ENCODE measurements at places on chromosomes 12 and 14. TPM values are rescaled to one million over a fixed set of nuclear protein-coding genes. Genes with fewer than 3 reads are reported as not detected.

- DNase-seq, result no peak
These were observed 178.0 kb downstream of the GRIP1 start for GRCh38 chr12:66500841-66501240.

DNA sequence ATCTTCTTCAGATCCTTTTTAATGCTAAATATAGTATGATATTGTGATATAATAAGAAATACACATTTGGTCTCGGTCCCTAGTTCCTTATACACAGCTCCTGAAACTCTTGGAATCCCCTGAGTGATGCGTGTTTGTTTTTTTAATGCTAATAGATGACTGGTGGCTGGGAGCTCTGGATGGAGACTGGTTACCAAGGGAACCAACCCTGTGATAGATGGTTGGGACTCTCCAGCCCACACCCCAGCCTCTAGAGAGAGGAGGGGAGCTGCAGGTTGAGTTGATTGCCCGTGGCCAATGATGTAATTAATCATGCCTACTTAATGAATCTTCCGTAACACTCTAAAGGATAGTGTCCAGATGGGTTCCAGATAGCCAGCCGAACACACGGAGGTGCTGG is 140.6 kb downstream of the FBXL14 start:
- no peak for DNase-seq

LRP1-AS gene
- not detected for total RNA-seq

TBC1D30 gene
- total RNA-seq, result 2.0 TPM

- no peak for DNase-seq
These were observed 8.9 kb downstream of the MSRB3 start for GRCh38 chr12:65287426-65287825.

GRCh38 chr14:70816525-70816924 is 7.2 kb upstream of the MAP3K9 start:
- DNase-seq, result no peak
